ENCODE measurements at places on chromosomes 1 and 21. TPM values are rescaled to one million over a fixed set of nuclear protein-coding genes. Genes with fewer than 3 reads are reported as not detected.

The KRTAP20-4 gene
- polyA plus RNA-seq, result not detected

The PANK4 gene
- 27.5 TPM for polyA plus RNA-seq

The GDAP2 gene
- 19.6 TPM for polyA plus RNA-seq

The BRINP3 gene
- 7.6 TPM for polyA plus RNA-seq

The HNRNPR gene
- polyA plus RNA-seq, result 298 TPM

- no peak for DNase-seq
Observed at GRCh38 chr1:203128431-203128715, 847 bp downstream of the ADORA1 start.

DNA sequence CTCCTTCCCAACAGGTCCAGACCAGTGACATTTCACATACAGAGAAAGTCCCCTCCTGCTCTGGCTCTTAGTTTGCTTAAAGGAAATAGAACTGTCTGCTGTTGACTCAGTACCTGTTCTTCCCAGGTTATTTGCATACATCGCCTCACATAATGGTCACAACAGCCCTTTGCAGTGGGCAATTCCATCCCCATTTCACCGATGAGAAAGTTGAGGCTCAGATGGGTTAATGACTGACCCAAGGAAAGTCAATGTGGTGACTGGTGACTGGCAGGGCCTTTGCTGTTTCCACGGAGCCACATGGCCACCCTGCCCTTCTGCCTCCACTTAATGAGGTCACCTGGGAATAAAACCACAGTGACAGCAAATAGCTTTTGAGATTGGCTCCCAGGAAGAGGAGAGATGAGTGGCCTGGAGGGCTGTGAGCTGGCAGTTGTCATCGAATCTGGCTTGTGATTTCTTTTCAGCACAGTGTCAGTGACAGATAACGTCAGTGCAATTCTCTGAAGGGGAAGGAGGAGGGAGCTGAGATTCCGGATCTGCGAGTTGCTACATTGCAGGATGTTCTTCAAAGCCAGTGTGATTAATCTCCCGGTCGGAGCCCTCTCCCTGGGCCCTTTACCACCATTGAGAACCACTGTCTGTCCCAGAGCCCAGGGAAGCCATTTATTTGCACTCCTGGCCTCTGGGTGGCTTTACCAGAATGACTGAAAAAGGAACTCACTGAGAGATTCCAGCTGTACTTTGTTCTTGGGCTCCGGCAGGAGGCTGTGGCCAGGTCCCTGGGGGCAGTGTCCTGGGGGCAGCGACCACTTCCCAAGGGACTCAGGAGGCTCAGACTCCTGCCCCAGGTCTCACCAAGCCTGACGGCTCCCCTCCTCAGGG lies 117.2 kb downstream of the CNIH3 start:
- DNase-seq, result no peak

DNA sequence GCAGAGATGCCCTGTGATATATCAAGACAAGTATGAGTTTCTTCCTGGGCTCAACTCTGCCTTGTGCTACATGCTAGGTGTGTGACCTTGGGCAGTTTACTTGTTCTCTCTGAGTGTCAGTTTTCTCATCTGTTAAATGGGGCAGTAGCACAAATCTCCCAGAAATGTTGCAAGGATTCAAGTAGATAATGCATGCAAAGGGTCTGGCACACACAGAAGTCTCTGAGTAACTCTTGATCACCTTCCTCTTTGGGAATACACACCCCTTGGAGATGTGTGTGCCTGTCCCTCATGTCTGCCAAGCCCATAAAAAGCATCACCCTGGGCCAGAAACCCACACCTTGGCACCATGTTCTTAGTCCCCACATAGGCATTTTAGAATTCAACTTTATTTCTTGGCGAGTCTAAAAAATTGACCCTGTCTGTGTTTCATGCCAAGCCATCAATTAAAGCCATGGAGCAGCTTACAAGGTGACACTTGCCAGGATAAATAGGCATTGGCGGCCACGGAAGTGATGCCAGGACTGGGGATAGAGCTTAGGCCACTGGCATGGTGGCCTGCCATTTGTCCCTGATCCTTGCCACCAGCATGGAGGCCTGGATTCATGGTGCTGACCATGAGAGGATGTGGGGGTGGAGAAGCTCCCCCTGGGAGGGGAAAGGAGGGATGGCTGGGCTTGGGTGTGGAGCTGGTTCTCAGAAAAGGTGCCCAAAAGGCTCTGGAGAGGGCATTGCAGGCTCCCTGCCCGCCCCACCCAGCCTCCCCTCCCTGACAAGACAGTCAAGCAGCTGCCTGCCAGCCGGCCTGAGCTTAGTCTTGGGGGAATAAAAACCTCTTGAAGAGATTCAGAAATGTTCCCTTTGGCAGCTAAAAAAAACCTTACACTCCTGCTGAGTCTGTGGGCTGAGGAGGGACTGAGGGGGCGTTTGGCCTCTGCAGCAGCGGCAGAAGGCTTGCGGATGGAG lies 118.0 kb upstream of the IPO9 start:
- DNase-seq, result no peak

GRCh38 chr1:72623299-72623708 lies 341.0 kb upstream of the NEGR1 start:
- DNase-seq, result peak; percentile 53

- DNase-seq, result no peak
Observed at GRCh38 chr1:27572679-27573426, 31.1 kb downstream of the AHDC1 start.

GRCh38 chr1:214022810-214023425 lies 35.1 kb downstream of the PROX1 start:
- DNase-seq, result no peak

DNA sequence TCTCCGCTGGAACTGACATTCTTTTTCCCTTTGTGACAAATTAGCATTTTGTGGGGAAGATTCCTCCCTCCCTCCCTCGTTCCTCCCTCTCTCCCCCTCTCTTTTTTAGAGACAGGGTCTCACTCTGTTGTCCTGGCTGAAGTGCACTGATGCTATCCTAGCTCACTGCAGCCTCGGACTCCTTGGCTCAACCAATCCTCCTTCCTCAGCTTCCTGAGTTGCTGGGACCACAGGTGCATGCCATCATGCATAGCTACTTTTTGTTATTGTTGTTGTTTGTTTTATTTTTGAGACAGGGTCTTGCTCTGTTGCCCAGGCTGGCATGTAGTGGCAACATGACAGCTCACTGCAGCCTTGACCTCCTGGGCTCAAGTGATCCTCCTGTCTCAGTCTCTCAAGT lies 6.8 kb upstream of the SKI start:
- no peak for DNase-seq

All from left kidney (tissue), 8 donors.